ENCODE measurements at places on chromosomes 1 and 21.

- DNase-seq = no peak
Observed at GRCh38 chr1:101293461-101294051, 56.7 kb downstream of the S1PR1 start.

GRCh38 chr1:211320980-211321379 lies 5.7 kb upstream of the TRAF5 start:
- no peak for DNase-seq

- DNase-seq = no peak
Observed at GRCh38 chr1:54774820-54775498, 10.6 kb upstream of the PARS2 start.

- DNase-seq = no peak
Observed at GRCh38 chr1:51281807-51282206, 45.7 kb downstream of the RNF11 start.

DNA sequence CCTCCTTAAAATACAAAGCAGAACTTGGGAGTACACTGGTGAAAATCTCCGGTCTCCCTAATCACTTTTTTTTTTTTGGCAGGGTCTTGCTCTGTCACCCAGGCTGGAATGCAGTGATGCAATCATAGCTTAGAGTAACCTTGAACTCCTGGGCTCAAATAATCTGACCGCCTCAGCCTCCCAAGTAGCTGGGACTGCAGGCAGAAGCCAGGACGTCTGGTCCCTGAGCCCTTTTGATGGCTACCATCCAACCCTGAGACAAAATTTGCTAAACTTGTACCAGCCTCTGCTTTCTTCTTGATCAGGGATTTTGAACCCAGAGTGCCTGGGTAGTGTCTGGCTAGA lies 4.1 kb downstream of the L1TD1 start:
- no peak for DNase-seq

DNA sequence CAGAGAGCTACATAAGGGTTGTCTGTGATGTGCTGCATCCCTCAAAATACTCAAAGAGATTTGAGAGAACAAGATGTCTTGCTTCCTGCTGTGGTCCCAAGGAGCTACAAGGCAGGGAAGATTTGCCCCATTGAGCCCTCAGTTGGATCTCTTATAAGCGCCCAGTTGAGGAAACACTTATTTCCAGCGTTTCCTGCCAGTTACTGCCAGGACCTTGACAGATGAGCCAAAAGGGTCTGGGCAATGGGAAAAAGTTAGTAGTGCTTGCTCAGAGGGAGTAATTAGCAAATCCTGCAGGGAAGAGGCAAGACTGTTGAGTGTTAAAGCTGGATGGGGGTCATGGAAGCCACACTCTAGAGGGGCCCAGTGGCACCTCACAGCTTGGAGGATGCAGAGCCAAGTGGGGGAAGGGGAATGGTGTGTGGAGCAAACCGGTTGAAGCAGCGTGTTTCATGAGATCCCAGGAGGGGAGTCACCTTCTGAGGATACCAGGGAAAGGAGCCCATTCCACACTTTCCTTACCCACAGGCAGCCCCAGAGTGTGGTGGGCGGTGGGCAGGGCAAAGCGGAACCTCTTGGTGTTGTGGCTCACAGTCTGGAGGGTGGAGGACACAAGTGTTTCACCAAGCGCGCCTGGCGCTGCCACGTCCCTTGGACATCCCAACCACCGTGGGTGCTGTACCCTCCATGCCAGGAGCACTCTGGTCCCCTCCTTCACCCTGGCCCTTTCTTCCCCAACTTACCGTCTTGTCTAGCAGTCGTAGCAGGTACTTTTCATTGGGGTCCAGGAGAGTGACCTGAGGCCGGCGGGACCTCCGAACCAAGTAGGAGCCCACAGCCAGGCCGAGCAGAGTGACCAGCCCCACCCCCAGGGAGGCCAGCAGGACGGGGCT lies 805 bp downstream of the CYB5R1 start:
- no peak for DNase-seq

GRCh38 chr1:186374303-186375151 lies 526 bp downstream of the TPR start:
- no peak for DNase-seq

DNA sequence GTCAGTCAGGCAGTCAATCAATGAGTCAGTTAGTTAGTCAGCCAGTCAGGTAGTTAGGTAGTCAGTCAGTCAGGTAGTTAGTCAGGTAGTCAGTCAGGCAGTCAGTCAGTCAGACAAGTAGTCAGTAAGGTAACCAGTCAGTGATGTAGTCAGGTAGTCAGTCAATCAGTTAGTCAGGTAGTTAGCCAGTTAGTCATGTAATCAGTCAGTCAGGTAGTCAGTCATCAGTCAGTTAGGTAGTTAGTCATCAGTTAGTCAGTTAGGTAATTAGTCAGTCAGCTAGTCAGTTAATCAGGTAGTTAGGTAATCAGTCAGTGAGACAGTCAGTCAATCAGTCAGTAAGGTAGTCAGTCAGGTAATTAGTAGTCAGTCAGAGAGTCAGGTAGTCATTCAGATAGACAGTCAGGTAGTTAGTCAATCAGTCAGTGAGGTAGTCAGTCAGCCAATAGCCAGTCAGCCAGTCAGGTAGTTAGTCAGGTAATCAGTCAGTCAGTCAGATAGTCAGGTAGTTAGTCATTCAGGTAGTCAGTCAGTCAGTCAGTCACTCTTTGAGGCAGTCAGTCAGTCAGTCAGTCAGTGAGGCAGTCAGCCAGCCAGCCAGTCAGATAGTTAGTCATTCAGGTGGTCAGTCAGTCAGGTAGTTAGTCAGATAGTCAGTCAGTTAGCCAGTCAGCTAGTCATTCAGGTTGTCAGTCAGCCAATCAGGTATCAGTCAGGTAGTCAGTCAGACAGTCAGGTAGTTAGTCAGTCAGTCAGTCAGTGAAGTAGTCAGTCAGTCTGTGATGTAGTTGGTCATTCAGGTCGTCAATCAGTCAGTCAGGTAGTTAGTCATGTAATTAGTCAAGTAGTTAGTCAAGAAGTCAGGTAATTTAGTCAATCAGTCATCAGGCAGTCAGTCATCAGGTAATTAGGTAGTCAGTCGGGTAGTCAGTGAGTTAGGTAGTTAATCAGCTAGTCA lies 15.3 kb downstream of the KRTAP10-1 start:
- DNase-seq = no peak

- no peak for DNase-seq
Observed at GRCh38 chr1:99352821-99353220, 88.5 kb downstream of the PLPPR4 start.

- no peak for DNase-seq
Observed at GRCh38 chr1:177392336-177392735, 221.6 kb downstream of the BRINP2 start.

GRCh38 chr1:65002508-65003315 lies 36.4 kb upstream of the JAK1 start:
- DNase-seq = peak; percentile 21

- no peak for DNase-seq
Observed at GRCh38 chr1:171738911-171739310, 3.0 kb downstream of the VAMP4 start.

DNA sequence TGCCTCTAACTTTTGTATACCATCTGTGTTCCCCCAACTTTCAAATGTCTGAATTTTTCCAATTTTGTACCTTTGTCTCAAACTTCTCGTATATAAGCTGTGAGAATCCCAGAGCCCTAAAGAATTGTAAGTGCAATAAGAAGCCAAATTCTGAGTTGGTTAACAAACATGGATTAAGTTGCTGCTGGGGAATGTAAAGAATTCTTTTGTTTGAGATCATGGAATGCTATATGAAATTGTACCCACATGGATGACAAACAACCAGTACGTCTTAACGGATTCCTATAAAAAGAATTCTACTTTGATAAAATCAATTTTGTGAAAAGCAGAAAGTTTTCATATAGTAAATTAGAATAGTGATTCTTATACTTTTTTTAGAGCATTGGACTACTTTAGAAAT lies 72.4 kb upstream of the CYP2J2 start:
- no peak for DNase-seq

DNA sequence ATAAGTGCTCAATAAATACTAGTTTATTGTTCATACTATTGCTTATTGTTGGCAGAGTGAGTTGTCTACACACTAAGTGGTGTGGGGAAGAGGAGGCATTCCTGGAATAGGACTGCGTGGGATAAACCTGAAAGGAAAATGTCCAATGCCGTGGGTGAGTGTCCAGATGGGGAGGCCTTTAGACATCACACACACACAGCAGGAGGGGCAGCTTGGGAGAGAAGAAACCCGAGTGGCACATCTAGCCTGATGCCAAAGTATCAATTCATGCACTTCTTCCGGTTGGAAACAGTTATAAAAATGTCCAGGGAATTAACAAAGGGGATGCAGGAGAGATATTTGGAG lies 27.3 kb downstream of the CCN1 start:
- DNase-seq = no peak

- DNase-seq = no peak
Observed at GRCh38 chr1:66274634-66275033, 259.3 kb upstream of the SGIP1 start.

DNA sequence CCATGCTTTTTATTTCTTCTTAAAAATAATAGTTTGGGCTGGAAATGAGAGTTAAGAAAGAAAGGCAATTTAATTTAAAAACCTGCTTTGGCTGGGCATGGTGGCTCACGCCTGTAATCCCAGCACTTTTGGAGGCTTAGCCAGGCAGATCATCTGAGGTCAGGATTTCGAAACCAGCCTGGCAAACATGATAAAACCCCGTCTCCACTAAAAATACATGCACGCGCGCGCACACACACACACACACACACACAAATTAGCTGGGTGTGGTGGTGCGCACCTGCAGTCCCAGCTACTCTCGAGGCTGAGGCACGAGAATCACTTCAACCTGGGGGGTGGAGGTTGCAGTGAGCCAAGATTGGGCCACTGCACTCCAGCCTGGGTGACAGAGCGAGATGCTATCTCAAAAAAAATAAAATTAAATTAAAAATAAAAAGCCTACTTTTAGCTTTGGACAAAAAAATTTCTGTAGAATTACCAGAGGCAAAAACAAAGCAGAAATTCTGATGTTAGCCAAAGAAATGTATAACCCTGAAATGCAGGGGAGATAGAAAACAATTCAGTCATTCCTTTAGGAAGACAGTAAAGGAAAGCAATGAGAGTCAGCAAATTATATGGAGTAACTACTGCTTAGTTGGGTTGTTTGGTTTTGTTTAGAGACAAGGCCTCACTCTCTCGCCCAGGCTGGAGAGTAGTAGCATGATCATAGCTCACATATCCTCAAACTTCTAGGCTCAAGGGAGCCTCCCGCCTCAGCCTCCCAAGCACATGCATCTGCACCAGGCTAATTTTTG lies 15.7 kb upstream of the IPP start:
- DNase-seq = no peak

GRCh38 chr1:205494115-205494514 lies 10.4 kb upstream of the CDK18 start:
- DNase-seq = no peak

- DNase-seq = no peak
Observed at GRCh38 chr1:65581119-65581518, 160.7 kb downstream of the LEPR start.

GRCh38 chr1:113153116-113153803 lies 80.3 kb downstream of the LRIG2 start:
- no peak for DNase-seq

DNA sequence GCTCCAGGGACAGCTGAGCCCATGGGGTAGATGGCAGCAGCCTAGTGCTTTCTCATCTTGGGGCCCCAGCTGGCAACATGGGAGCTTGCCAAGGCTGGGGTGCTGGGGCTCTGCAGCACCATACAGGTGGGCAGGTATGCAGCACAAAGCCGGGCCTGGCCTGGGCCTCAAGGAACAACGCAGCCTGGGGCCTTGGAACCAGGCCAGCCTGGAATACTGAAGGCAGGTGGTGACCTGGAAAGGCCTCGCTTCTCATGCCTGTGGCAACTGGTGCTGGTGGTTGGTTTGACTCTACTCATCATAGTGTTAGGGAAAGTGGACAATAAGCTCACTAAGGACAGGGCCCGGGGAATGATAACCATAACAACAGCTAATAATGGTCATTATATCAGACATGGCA lies 27.0 kb upstream of the SDHB start:
- no peak for DNase-seq

- no peak for DNase-seq
Observed at GRCh38 chr1:87983841-87984240, 655.2 kb downstream of the LMO4 start.

GRCh38 chr1:166083887-166084286 lies 82.9 kb downstream of the FAM78B start:
- DNase-seq = no peak

- no peak for DNase-seq
Observed at GRCh38 chr1:157624471-157624870, 26.6 kb upstream of the FCRL4 start.

GRCh38 chr21:36354918-36355680 lies 30.1 kb upstream of the CHAF1B start:
- no peak for DNase-seq

DNA sequence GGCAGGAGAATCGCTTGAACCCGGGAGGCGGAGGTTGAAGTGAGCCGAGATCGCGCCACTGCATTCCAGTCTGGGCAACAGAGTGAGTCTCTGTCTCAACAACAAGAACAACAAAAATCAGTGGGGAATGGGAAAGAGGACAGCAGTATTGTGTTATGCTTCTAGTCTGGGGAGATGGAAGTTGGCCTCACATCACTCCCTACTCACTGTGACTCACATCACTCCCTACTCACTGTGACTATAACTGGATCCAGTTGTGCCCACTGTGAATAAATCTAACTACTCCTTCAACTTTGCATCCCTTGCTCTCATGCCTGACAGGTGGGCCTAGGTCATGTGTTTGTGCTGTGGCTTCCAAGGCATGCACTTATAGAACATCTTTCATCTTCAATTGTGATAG lies 285.4 kb upstream of the USP24 start:
- DNase-seq = no peak

- no peak for DNase-seq
Observed at GRCh38 chr1:146012703-146013558, 8.6 kb downstream of the HJV start.

- DNase-seq = no peak
Observed at GRCh38 chr1:211831558-211832323, 1.2 kb upstream of the LPGAT1 start.

- no peak for DNase-seq
Observed at GRCh38 chr1:89735479-89735878, 85.4 kb upstream of the LRRC8D start.

DNA sequence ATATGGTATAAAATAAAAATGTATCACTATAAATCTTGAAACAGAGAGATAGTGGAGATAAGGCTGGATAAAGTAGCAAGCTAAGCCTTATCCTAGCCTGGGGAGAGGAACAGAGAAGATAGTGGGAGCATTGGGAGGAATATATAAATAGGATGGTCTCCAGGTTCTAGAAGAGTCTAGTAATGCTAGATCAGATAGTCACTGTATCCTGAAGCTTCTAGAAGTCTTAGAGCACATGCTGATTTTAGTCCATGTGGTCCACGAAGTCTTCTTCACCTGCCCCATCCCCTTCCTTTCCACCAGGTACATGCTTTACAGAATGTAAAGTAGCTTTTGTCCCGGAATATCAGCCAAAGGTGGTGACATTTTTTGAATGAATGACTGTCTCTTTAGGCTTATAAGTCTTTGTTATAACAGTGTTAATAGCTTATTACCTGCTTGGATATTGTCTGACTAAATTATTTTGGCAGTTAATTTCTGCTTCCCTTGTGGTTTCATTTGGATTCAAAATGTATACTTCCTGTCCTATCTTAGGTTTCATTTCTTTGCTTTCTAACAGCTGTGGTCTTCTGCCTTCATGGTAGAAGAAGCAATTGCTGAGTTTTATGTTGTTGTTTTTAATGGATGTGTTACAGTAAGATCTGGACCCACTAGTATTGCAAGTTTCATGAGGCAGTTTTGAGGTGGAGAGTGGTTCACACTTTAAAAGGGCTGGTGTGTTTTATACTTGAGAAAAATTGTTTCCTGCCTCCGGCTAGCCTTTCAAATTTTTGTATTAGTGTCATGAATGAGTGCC lies 5.9 kb downstream of the SMG7 start:
- DNase-seq = no peak
